ENCODE measurements at places on chromosomes 11 and 22. TPM values are rescaled to one million over a fixed set of nuclear protein-coding genes. Genes with fewer than 3 reads are reported as not detected.

Gene LMO1
- total RNA-seq = not detected

Gene MPZL2
- total RNA-seq = under 0.01 TPM

Gene TBC1D10A
- total RNA-seq = 8.5 TPM

Gene SCT
- 0.43 TPM for total RNA-seq

Gene ALX4
- total RNA-seq = 0.32 TPM

Gene TCIRG1
- 43.3 TPM for total RNA-seq

Gene HMGXB4
- total RNA-seq = 9.2 TPM

Gene CASP12
- total RNA-seq = not detected

Gene NPTXR
- 1.1 TPM for total RNA-seq

Gene MUC2
- not detected for total RNA-seq

Gene PHOX2A
- not detected for total RNA-seq

Gene OR8J1
- total RNA-seq = not detected

Gene SAA2
- not detected for total RNA-seq

Gene OLFML1
- total RNA-seq = 16.4 TPM

Gene HOATZ
- not detected for total RNA-seq

Gene HSPB2
- 0.63 TPM for total RNA-seq

Gene GVQW3
- total RNA-seq = 1.0 TPM

Gene ASRGL1
- 0.09 TPM for total RNA-seq

Gene IFITM10
- 1.1 TPM for total RNA-seq

Gene OR2AG2
- 0.16 TPM for total RNA-seq

Gene MISFA
- total RNA-seq = 0.95 TPM

Gene NAALADL1
- 38.0 TPM for total RNA-seq

Gene TRAF6
- total RNA-seq = 4.2 TPM

Gene KCNQ1
- total RNA-seq = not detected

Gene OR52K1
- total RNA-seq = not detected

Gene SH3BP1
- 16.1 TPM for total RNA-seq

Gene PHLDA2
- 0.52 TPM for total RNA-seq

Gene CNTF
- total RNA-seq = 1.1 TPM

Gene OR51B4
- not detected for total RNA-seq

Gene SEC14L6
- total RNA-seq = 0.16 TPM

Gene KCNJ11
- not detected for total RNA-seq
